ENCODE measurements at places on chromosomes 1 and 21.
A peak's percentile ranks its signal among the peaks of the same experiment; 100 is the strongest.

DNA sequence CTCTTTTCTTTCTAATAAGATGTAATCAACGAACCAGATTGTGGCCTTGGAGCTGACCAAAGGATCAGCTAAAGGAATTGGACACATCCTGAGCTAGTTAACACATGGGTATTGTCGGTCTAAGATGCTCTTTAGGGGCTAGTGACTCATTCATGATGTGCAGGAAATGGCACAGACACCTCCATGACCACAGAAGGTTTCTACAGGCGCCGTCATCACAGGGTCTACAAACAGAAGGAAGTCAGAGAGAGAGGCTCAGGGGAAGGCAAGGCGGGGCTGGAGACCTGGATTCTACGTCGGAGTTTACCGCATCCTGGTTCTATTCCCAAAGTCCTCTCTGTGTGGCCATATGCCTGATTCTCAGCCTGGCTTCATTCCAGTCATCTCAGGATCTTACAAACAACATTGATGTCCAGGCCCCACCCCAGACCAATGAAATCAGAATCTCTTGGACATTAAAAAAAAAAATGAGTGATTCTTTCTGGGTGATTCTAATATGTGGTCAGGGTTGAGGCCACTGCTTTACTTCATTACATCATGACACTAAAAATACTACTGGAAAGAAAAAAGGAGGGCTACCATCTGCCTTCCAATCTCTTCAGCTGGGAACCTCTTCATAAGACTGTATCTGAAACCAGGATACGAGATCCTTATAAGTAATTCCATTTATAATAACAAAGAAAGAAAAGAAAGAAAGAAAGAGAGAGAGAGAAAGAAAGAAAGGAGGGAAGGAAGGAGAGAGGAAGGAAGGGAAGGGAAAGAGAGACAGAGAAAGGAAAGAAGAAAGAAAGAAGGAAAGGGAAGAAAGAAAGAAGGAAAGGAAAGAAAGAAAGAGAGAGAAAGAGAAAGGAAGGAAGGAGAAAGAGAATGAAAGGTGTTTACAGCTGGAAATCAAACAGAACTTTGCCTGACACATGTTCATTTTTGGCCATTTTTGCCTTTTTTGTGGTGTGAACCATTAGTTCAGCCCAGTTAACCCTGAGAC, 11.6 kb upstream of the KCNJ15 start:
- DNase-seq = no peak

DNA sequence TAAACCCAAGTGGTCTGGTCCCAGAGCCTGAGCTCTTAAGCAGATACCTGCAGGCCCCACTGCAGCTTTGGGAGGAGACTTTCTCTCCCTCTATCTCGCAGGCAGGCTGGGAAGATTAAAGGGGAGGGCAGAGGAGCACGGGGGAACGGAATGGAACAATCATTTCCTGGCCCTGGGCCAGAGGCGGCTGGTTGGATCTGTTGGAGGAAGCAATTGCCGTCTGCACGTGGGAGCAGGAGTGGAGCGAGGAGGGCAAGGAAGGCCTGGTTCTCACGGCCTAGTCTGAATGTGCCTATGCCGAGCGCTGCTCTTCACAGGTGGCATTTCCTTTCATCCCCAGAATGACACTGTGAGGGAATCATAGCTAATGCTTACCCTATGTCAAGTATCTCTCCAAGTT, 23.7 kb downstream of the NKAIN1 start:
- peak; percentile 63 for DNase-seq

GRCh38 chr21:36122977-36123376, 11.9 kb upstream of the CBR3 start:
- DNase-seq = no peak

DNA sequence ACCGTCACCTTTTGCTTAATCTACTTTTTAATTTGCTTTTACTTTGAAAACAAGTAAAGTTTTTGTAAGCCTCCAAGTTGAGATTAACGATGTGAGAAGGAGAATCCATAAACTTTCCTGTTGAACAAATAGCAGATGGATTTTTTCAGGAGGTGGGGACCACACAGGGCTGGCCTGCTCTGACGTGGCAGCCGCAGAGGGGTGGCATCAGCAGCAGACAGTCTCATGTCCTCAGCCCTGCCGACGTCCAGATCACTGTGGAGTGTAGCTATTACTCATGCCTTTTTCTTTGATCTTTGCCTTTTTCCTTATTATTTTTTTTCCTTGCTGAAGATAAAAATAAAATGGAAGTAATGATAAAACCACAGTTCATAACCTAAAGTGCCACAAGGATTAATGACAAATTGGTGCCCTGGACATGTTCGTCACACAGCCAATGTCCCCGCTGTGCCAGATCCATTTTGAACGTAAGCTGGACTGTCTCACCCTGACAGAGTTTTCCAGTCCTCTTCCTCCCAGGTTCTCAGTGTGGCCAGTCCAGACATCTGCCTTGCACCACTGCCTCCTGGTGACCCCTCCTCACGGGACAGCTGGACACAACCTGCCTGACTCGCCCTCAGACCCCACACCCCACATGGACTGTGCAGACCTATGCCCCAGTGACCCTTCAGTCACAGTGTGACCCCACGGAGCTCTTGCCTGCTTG, 15.4 kb upstream of the ZBTB21 start:
- DNase-seq = no peak

GRCh38 chr1:10196976-10197375, 13.4 kb upstream of the KIF1B start:
- no peak for DNase-seq
